Adrenal gland (tissue), 19 donors: ENCODE measurements at places on chromosomes 12 and 14. TPM values are rescaled to one million over a fixed set of nuclear protein-coding genes. Genes with fewer than 3 reads are reported as not detected.

TMEM119 gene
- total RNA-seq: 12.6 TPM

SLC39A5 gene
- 0.50 TPM for total RNA-seq

PLEKHD1 gene
- 0.14 TPM for total RNA-seq

BTG1 gene
- 388 TPM for total RNA-seq

CACNA1C gene
- total RNA-seq: 3.0 TPM

OTX2 gene
- total RNA-seq: not detected

POC1B gene
- 11.6 TPM for total RNA-seq

SLC5A8 gene
- total RNA-seq: 2.3 TPM

CDCA3 gene
- 4.3 TPM for total RNA-seq

CACNB3 gene
- 7.3 TPM for total RNA-seq

MUCL1 gene
- total RNA-seq: 0.88 TPM

KRT73 gene
- total RNA-seq: 0.18 TPM

DDX11 gene
- 11.7 TPM for total RNA-seq

SPIC gene
- 1.5 TPM for total RNA-seq

CMA1 gene
- total RNA-seq: not detected

CIT gene
- 24.8 TPM for total RNA-seq

FGFR1OP2 gene
- 71.7 TPM for total RNA-seq
